D341Med (cell line): ENCODE measurements at places on chromosomes 5 and 9.
A peak's percentile ranks its signal among the peaks of the same experiment; 100 is the strongest.

- no peak for DNase-seq
These were observed 3.7 kb upstream of the BAAT start for GRCh38 chr9:101388507-101388993.

DNA sequence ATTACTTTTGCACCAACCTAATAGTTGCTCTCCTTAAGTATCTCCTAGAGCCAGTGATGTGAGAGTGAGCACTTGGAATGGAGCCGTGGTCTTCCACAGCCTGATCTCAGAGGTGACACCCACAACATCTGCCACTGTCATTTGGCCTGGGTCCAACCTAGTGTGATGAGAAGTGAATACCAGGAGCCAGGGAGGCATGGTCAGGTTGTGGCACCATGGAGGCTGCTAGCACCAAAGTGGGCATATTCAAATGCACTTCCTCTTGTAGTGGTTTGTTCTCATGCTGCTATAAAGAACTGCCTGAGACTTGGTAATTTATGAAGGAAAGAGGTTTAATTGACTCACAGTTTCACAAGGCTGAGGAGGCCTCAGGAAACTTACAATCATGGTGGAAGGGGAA, 22.6 kb upstream of the CEP72 start:
- no peak for DNase-seq

DNA sequence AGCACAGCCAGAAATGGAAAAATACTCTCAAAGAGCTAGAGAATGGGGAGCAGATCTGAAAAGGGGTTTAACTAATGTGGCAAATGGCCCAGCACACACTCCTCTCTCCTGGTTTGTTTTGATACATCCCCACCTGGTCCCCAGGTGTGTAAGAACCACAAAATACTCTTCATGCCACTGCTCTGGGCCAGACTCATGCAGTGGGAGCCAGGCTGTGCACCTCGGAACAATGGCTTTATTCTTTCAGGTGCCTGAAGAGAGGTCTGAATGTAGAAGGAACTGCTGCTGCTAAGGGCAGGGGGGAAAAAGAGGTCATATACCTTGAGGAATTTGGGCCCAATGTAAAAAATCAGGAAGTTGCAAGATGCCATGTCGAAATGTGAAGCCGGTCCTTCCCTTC, 123.9 kb upstream of the ADAMTSL1 start:
- no peak for DNase-seq

GRCh38 chr5:14450018-14450524, 131.5 kb upstream of the OTULINL start:
- no peak for DNase-seq

- no peak for DNase-seq
These were observed 24.5 kb upstream of the SEMA4D start for GRCh38 chr9:89522261-89522958.

GRCh38 chr5:39765366-39765765, 340.6 kb upstream of the DAB2 start:
- no peak for DNase-seq

- DNase-seq: no peak
These were observed 11.2 kb upstream of the PPIC start for GRCh38 chr5:123047706-123048105.

GRCh38 chr5:31671339-31671741, 32.4 kb downstream of the PDZD2 start:
- no peak for DNase-seq

GRCh38 chr5:169700611-169701010, 63.5 kb downstream of the DOCK2 start:
- DNase-seq: no peak

DNA sequence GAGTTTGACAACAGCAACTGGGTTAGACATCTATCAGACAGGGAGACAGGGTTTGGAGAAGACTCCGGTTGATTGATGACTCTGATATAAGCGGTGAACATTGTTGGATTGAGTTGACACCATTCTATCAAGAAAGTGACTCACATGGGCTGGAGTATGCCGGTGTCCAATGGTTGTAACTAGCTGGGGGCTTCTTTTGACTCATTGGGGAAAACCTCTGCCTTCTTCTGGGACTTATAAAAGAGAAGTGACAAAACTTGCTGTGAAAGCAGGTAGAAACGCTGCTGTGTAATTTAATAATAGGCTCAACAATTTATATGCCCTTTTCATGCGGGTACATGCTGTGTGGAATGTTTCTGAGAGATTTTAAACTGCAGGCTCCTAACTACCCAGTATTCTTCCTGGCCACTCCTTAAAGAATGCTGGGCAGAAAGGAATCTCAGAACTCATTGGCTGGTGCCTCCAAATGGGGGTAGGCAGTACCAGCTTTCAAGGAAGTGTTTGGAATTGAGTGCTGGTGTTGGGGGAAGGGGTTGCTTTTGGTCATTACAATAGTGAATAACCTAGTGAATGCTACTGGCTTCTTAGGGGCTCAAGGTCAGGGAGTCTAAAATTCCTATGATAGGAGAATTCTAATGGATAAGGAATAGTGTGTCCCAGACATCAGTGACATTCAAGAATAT, 43.9 kb downstream of the FYB1 start:
- no peak for DNase-seq

- DNase-seq: no peak
These were observed 22.9 kb downstream of the LIFR start for GRCh38 chr5:38533286-38534155.

DNA sequence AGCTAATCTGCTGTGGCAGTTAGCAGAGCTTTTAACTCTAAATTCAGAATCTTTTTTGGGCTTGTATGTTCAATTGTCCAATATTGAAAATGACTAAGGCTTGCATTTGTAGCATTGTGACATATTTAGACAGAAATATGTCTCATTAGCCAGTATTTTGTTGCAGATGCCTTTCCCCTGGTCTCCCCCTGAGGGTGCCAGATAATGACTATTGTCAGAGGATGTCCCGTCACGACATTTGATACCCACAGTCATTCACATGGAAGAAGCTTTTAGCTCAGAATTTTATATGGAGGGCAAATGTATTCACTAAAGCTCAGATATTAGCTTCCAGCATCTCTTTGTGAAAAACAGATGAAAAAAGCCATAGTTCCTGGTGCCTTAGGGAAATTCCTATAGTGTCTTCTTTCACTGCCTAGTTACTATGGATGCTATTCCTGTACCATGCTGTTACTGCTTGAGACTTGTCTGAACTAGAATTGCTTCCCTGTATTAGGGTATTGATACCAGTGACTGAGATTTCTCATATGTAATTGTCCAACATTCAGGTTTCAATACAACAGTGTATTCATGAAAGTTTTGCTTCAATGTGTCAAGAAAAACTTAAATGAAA, 96.2 kb downstream of the CCDC192 start:
- no peak for DNase-seq

- DNase-seq: no peak
These were observed 145.8 kb downstream of the ZDHHC21 start for GRCh38 chr9:14547245-14548060.

- DNase-seq: peak; percentile 57
These were observed 40.0 kb downstream of the NIM1K start for GRCh38 chr5:43231977-43232376.

GRCh38 chr5:74326571-74327338, 313.8 kb downstream of the ENC1 start:
- no peak for DNase-seq

GRCh38 chr5:136242136-136242535, 49.2 kb upstream of the SMIM32 start:
- DNase-seq: no peak

- DNase-seq: peak; percentile 17
These were observed 16.7 kb downstream of the FGD3 start for GRCh38 chr9:92963831-92964606.

DNA sequence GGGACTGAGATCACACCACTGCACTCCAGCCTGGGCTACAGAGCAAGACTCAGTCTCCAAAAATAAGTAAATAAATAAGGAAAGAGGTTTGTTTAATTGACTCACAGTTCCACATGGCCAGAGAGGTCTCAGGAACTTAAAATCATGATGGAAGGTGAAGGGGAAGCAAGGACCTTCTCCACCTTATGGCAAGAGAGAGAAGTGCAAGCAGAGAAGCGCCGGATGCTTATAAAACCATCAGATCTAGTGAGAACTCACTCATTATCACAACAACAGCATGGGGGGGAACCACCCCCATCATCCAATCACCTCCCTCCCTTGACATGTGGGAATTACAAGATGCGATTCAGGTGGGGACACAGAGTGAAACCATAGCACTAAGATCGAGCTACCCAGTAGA, 22.8 kb upstream of the RGMB start:
- no peak for DNase-seq

DNA sequence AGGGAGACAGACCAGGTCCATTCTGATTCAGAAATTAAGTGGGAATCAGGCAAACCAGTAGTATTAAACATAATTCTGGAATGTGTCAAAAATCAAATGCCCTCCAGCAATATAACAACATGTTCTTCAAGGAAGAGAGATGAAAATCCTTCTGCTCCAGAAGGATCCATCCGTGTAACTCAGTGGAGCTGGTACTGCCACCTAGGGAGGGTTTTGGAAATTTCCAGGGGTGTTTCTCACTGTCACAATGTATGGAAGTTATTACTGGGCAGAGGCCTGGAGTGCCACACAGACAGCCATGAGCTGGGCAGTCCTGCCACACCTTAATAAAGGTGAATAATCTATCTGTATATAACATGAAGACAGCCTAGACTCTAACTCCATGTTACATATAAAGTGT, 87.5 kb downstream of the TTLL11 start:
- peak; percentile 66 for DNase-seq

GRCh38 chr5:139861021-139861888, 65.6 kb downstream of the PSD2 start:
- no peak for DNase-seq

GRCh38 chr5:168424594-168425323, 61.5 kb upstream of the RARS1 start:
- DNase-seq: no peak

GRCh38 chr5:127367946-127368465, 77.4 kb downstream of the MEGF10 start:
- DNase-seq: no peak

DNA sequence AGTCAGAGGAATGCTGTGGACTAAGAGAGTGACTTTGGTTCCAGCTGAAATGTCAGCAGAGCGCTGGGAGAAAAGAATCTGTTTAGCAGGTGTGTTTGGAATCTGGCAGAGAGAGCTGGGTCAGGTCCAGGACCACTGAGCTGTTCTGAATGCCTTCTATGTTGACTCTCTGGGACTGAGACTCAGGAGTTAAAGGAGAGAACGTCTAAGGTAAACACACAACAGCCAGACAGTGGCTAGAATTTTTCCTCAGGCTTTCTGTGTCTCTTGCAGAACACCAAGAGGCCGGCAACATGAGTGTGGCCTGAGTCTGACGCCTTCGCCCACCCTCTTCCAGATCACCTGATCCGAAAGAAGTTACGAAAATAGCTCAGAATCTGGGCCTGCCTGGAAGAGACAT, 107.2 kb upstream of the ZNF462 start:
- DNase-seq: no peak

- peak; percentile 85 for DNase-seq
These were observed 63.0 kb downstream of the LMX1B start for GRCh38 chr9:126676685-126677143.

- DNase-seq: no peak
These were observed 333.9 kb downstream of the DIRAS2 start for GRCh38 chr9:90308691-90309090.

DNA sequence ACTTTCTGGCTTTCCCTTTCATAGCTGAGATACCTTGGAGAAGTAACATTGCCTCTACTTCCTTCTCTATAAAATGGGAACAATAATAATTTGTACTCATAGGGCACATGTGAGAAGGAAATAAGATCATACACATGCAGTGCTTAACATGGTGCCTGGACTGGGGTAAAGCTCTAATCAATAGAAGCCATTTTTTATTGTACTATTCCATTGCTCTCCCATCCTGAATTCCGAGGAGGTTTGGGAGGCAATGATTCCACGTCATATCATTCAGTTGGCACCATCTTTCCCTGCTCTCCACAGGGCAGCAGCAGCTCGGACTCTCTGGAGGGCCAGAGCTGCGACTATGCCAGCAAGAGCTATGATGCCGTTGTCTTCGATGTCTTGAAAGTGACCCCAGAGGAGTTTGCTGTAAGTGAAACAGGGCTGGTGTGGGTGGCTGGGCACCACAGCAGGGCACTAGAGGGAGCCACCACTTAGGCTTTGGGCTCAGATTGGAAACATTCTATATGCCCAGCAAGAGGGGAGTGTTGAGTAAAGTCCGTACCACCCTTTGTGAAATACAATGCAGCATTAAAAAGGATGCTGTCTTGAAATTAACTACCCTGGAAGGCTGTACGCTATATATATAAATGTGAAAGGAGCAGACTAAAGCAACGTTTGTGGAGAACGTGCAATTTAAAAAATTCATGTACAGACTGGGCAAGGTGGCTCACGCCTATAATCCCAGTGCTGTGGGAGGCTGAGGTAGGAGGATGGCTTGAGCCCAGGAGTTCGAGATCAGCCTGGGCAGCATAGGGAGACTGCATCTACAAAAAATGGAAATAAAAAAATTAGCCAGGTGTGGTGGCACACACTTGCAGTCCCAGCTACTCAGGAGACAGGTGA, 51.2 kb downstream of the RALGPS1 start:
- peak; percentile 84 for DNase-seq

- no peak for DNase-seq
These were observed 3.6 kb upstream of the ENG start for GRCh38 chr9:127858041-127858512.

- no peak for DNase-seq
These were observed 1981.1 kb downstream of the EFNA5 start for GRCh38 chr5:105689596-105689995.

DNA sequence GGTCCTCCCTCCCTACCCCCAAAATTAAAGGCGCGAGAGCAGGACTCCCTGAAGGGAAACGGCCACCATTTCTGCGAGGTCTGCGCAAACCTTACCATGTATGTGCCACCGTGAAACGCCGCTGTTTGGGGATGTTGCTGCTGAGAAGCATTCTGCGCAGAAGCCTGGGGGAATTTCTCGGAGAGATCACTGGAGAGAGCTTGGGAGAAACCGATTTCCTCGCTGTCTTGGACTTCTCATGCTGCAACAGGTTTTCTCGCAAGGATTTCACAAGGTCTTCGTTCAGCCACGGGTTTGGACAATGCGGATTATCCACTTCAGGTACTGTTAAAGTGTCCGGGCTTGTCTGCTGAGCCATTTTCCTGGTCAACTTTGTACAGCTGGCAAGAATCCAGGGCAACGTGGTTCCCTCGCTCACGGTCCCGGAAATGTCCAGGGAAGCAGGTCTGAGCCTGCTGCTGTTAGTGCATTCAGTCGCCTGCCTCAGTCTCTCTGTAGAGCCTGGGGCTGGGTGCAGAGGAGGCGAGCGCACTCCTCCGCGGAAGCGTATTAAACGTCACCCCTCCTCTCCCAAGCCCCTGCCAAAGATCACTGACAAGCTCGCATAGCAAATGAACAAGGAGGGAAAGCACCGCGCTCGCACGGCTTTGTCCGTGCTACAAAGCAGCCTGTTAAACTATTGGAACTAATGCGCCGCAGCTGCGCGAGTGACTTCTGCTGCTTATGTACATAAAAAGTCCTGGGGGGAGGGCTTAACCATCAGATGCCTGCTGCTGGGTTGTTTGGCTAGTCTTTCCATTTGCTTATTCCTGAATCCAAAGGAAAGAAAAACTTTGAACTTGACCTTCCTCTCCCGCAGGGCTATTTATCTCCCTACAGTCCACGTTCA, 125.1 kb downstream of the PDE4D start:
- no peak for DNase-seq
